ENCODE measurements at places on chromosomes 2 and 18.

DNA sequence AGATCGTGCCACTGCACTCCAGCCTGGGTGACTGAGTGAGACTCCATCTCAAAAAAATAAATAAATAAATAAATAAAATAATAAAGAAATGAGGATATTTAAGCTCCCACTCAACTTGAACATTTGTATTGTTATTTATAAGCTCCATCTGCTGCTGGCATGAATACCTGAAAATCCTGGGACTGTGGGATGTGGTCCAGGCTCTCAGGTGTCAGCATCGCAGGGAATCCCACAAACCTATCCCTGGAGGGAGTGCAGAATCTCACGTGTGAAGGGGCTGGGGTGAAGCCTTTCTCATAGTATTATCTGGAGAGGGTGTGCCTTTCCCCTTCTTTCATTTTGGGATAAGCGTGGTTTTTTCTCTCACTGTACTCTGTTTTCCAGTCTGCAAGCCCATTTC, 47.4 kb upstream of the POLE4 start:
- no peak for DNase-seq

DNA sequence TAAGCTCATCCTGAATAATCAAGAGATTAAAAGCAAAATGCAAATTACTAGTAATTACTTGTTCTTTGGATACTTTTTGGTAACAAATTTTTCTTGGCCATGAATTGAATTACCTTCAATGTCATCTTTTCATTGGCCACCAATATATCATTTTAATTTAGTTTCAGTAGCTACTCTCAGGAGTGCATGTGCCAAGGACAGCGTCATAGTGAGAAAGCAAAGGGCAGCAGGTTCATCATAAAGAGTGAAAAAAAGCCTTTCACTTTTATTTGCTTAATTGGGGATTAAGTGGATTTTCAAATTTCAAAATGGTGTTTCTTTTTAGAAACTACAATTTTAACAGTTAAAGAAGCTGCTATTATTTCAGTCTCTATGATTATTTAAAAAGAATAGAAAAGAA, 815.2 kb downstream of the NR4A2 start:
- DNase-seq, result no peak

GRCh38 chr2:17634997-17635396, 94.5 kb downstream of the VSNL1 start:
- no peak for DNase-seq

DNA sequence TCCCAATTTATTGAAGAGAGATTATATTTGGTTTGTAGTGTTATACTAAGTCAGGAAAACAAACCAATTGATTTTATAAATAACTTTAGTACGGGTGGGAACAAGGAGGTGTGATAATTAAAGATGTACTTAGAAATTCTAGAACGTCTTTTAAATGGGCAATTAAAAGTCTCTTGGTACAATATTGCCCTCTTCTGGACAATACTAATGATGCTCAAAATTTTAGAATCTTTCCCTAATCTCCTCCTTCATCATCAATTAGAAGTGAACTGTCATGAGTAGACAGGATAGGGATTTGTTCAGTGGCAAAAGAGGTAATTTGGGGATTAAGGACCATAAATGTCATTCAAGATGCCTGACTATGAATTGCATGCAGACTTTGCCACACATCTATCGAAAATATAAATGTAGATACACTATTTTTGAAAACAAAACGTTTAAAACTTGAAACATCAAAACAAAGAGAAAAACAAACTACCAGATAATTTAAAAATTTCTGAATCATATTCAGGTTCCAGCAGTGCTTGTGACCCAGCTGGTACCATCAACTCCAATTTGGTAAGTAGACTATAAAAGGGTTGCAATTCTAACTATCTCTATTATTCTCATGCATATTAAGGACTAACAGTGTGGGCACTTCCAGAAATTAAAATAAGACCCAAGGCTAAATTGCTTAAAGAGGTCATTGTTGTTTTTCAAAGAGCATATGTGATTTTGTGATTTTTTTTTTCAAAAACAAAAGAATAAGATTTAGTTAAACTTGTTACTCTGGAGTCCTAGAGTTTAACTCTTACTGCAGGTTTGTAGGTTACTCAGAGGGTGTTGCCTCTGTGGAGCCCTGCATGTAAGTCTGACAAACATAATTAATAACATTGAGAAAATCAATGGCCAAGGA, 123.5 kb downstream of the LAMA3 start:
- DNase-seq, result no peak

DNA sequence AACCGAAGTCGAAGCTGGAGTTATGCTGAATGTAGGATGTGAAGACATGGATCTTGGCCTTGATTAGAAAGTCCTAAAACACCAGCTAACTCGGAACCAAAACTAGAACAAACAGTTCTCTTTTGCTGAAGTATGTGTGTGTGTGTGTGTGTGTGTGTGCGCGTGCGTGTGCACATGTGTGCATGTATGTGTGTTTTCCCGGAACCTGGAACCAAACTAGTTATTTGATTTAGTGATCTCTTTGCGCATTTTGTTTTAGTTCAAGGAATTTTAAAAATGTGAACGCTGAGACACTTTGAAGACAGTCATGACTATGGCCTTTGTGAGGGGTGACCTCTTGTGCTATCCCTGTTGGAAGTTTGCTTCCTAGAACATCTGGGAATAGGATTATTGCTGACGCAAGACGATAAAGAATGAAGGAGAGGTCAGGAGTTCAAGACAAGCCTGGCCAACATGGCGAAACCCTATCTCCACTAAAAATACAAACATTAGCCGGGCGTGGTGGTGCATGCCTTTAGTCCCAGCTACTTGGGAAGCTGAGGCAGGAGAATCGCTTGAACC, 23.8 kb downstream of the FHL2 start:
- DNase-seq, result no peak

- DNase-seq, result no peak
Observed at GRCh38 chr18:33918571-33918970, 306.1 kb downstream of the NOL4 start.

- DNase-seq, result no peak
Observed at GRCh38 chr2:134262684-134263083, 8.8 kb downstream of the MGAT5 start.

- DNase-seq, result no peak
Observed at GRCh38 chr2:186551323-186552050, 38.4 kb upstream of the ITGAV start.

- no peak for DNase-seq
Observed at GRCh38 chr2:34102339-34102738, 503.2 kb upstream of the FAM98A start.

GRCh38 chr2:31980674-31981356, 30.0 kb downstream of the MEMO1 start:
- DNase-seq, result no peak

DNA sequence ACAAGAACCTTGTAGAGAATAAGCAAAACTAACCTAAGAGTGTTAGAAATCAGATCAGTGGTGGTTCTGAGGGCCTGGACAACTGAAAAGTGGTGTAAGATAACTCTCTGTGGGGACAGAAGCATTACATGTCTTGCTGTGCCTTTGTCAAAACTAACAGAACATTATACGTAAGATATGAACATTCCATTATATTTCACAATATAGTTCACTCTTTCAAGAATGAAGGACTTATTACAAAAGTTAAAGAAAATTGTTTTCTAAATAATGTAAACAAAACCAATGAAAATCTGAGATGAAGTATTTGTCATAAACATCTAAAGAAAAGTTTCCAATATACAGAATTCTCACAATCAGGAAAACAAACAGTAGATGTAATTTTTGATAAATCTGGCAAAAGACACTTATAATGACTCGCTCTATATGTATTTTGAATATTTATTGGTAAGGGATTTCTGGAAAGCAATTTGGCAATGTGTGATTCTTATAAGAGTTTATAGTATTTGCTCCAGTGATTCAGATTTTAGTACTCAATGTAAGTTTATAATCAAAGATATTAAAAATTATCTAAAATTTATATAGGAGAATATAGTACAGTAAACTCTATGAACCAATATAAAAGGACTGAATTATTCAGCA, 258.4 kb downstream of the CD226 start:
- DNase-seq, result no peak

DNA sequence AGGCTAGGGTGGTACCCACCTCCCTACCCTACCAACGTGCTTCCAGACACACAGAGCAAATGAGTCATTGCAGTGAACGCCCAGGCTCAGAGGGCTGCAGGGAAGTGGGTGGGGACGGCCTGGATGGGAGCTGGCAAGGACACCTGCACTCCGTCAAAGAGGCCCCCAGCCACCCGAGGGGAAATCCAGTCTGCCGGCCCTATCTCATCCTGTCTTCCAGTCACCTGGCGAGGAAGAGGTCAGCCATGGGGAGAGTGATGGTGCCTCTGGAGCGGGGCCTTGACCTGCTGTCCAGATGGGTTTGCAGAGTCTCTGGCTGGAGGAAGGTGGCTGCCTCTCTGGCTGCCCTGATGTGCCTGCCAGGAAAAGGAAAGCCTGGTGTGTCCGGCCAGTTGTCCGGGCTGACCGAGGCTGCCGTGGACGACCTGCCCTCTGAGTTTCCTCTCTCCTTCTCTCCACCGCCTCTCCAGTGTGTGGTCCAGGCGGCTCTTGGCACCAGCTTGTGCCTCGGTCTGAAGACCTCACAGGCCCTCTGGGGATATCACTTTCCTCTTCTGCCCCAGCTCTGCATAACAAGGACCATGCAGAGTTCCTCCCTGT, 209.7 kb upstream of the COPS8 start:
- no peak for DNase-seq

DNA sequence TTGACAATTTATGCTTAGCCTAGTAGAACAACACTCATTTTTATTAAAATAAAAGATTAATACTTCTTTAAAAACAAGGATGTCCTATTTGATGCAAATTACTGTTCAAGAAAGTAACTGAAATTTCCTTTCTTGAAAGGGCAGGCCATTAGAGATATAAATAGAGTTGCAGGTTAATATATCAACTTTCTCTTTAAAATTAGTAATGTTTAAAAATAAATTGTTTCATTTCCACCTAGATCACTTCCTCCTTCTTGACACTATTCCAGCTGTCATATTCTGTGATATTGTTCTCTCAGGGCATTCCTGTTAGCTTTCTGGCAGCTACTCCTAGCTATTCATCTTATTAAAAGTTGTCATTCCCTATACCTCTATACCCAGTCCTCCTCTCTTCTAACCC, 357.9 kb upstream of the NRP2 start:
- no peak for DNase-seq

DNA sequence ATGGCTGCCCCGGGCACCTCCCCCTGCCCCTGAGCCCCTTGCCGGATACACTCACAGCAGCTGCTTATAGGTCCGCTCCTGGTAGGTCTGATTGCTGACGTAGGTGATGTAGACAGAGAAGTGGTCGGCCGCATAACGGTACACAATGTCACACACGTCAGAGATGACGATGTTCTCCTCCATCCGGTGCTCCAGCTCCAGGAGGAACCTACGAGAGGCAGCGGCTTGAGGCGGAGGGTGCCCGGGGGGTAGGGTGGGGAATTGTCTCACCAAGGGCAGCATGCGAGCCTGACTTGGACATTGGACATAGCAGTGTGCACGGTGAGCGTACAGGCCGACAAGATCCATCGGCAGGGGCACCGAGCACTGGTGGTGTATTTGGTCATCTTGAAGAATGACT, 22.8 kb downstream of the SNORC start:
- DNase-seq, result no peak

- DNase-seq, result no peak
Observed at GRCh38 chr2:147456779-147457178, 388.1 kb upstream of the ACVR2A start.

GRCh38 chr18:62721839-62722795, 6.8 kb downstream of the PHLPP1 start:
- no peak for DNase-seq

DNA sequence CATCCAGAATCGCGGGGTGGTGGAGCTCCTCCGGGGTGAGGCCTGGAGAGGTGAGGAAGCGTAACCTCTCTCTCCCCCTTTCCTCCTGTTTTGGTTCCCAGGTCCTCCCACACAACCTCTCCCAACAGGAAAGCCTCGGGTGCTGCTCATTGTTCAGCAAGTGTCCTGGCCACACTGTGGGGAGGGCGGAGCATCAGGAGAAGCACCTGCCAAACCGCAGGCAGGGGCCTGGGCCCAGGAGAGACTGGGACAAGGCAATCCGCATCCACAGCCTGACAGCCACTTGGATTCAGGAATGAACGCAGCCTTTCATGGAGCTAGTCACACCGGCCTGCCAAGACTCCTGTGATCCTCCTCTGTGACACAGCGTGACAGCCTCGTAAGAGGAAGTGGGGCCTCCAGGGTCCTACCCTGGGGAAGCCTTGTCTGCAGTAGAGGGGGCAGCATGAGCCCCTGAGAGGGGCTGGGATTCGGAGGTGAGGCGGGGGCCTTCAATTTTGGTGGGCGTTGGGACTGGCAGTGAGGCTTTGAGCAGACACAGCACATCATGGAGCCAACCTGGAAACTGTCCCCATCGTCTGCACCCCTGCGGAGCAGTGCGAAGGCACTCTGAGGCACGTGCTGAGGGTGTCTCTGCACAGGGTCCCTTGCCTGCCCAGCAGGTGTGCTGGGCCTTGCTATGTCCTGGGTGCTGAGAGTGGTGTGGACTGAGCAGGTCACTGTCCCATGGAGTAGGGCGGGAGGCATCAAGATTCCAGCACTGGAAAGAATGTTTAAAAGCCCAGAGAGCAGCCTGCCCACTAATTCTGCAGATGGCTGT, 62.2 kb downstream of the EDAR start:
- DNase-seq, result no peak

DNA sequence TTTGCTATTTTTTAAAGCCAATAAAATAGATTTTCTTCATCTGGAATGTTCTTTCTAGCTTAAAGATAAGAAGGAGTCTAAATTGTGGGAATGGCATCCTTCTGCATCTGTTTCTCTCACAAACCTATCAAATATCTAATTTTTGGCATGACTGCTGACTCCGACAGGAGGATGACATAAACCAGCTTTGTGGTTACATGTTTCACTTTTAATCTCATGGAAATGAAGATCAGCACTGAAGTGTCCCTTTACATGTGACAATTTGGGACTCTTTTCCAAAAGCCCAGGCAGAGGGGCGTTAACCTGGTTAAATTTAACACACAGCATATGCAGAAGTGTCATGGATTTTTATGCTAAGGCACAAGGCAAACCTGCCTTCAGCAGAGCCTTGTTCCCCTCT, 694.7 kb downstream of the ARHGAP15 start:
- no peak for DNase-seq

GRCh38 chr2:155872396-155872795, 460.1 kb downstream of the NR4A2 start:
- no peak for DNase-seq

GRCh38 chr2:73283545-73284295, 558 bp downstream of the FBXO41 start:
- no peak for DNase-seq
